ENCODE measurements at places on chromosomes 1 and 21.

- DNase-seq = no peak
Measured at GRCh38 chr1:235327559-235328270, at the start of gene ARID4B. Gene ARID4B (minus strand): TSS chr1:235328179. CDS start chr1:235326919, 1,260 bp downstream.

DNA sequence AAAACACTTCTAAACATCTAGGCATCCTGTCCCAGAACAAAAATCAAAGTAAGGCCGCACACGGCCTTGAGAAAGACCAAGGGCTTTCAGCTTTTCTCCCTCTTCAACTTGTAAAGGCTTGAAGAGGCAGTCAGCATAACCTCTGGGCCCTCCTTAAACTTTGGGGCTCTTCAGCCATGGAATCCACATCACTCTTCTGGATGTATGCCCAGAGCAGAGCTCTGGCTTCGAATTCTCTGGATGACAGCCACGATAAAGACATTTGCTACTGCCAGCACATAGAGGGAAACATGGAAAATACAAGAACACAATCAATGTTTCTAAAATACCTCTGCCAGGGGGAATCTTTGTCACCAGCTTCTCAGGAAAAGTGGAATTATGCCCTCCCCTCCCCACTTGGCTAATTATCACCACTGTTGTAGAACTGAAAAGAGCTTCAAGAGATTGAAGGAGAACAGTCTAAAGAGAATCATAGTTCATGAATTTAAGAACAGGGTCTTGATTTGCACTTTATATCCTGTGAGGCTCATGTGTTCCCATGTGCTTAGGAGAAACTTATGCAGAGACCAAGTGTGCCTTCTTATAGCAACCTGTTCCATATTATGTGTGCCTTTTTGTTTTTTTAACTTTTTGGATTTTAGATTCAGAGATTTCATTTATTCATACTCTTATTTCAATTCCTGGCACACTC is 39.0 kb upstream of the DPT start:
- DNase-seq = no peak

- DNase-seq = no peak
Measured at GRCh38 chr1:171784784-171785183, 3.3 kb downstream of the METTL13 start.

- DNase-seq = no peak
Measured at GRCh38 chr1:58887059-58887458, 103.2 kb upstream of the JUN start.

DNA sequence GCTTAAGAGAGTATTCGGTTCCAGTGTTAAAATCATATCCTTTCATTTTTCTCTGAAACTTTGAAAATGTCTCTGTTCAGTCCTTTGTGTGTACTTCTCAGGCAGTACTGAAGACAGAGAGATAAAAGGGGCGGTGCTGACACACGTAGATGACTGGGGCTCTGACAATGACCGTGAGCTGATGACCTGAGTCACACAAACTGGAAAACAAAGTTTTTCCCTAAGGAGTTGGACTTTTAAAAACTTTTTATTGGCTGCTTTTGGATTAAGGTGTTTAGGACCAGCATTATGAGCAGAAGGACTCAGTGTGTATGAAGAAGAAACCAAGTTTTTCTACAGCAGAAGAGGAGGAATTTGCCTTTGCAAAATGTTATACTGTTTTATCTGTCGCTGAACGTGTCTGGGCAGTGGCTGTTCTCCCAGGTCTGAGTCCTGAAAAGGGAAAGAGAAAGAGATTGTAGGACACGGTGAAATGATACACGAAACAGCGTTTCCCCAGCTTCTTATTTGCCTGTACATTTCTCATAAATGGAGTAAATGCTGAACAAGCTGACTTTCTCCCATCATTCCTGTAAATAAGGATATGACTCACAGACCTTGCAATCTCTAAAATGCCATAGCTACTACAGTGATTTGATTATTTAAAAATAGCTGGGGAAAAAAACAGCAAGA is 51.5 kb downstream of the MAP3K7CL start:
- DNase-seq = no peak

GRCh38 chr1:51344602-51345299 is 14.4 kb upstream of the TTC39A start:
- no peak for DNase-seq

GRCh38 chr1:221698579-221699349 is 43.1 kb downstream of the DUSP10 start:
- no peak for DNase-seq

DNA sequence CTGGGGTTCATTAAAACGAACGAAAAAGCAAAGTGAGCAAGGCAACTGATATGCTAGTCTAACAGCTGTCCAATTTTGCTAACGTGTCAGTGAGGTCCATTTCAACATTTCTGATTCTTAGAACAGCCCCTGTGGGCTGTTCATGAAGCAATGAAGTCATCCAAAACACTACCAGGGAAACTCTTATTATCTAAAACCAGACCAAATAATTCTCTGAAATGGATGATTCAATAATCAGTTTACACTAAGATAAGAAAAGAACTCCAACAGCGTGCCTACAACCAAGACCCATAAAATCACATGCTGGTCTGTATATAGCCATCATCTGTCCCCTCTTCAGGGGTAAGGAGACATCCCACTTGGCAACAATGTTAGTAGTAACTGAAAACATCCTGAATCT is 122.7 kb downstream of the TGFBR3 start:
- DNase-seq = no peak

DNA sequence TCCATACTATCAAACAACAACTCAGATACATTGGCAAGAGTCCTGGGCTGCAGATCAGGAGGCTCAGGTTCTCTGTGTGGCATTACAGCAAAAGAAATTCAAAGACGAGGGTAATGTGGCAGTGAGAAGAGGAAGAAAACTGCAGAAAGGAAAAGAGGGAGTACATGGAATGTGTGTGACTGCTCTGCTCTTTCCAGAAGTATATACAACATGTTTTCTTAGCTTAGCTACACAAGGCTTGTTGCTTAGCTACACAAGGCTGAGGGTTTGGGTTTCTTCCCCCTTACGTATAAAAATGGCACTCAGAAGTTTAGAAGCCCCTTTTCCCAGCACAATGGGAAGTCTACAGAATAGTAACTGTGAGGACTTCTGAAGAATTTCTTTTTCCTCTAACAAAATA is 86.0 kb downstream of the PRRX1 start:
- DNase-seq = no peak

DNA sequence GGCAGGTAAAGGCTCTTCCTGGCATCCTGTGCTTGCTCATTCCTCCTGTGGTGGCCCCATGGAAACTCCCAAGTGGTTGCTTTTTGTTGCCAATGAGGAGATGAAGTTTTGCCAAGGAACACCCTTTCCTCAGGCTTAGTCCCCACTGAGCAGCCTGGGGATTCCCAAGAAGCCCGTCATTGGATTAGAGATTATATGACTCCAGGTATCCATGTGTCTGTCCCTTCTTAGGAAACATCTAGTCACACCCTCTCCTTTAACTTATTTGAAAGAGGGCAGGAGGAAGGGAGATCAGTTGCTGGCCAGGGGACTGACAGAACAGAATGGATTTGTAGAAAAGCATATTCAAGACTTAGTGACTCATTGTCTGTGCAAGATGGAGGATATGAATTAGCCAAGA is 3.8 kb upstream of the LCE3A start:
- DNase-seq = no peak

GRCh38 chr1:53449021-53449420 is 10.2 kb upstream of the DMRTB1 start:
- DNase-seq = no peak

DNA sequence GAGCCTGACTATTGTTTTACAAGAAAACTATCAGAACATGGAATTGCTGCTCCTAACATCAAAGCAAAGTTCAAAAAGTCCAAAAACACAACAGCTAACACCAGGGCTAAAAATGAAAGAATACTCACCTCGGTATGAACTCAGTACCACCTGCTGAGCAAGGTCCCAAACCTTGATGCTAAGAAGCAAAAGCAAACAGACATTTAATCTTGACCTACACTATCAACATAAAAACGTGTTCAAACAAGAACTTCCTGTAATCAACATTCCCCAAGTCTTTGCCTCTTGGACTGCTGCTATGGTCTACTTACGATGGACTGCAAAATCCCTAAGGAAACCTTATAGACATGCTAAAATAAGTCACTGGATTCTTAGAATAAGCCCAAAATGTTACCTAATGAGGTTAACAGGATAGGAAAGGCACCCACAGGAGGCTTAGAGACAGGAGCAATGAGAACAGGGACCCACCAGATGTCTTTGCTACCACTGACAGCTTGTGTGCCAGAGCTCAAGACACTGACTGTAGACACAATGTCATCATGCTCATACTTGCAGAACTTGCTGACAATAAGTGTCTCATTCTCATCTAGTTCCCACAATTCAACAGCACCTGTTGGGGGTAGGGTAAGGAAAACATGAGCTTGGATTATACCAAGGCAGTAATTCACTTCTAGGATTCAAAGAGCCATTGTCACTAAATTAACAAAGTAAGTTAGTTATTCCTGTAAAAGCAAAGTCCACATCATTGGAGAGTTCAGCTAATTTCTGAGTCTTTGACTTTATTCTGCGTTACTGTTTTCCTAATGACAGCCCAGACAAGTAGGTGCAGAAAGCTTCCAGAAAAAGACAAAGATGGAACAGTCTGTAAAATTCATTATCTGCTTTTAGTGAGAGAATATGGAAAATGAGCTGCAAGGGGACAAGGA is 1.8 kb downstream of the WDR77 start:
- DNase-seq = no peak

DNA sequence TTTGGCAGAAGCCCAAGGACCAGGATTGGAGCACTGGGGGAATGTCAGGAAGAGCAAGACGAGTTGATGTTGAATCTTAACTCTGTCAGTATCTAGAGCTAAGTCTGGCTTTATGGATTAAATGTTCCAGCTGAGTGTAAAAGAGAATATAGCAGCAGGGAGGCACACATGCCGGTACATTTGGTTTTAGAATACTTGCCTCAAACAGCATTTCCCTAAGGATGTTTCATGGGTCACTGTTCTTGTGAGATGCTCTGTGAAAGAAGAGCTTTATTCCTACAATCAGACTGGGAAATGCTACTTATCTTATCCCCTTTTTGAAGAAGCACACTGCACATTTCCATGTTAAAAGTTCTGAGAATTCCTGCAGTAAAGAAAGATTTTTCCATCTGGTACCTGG is 440.3 kb upstream of the B3GALT2 start:
- no peak for DNase-seq

DNA sequence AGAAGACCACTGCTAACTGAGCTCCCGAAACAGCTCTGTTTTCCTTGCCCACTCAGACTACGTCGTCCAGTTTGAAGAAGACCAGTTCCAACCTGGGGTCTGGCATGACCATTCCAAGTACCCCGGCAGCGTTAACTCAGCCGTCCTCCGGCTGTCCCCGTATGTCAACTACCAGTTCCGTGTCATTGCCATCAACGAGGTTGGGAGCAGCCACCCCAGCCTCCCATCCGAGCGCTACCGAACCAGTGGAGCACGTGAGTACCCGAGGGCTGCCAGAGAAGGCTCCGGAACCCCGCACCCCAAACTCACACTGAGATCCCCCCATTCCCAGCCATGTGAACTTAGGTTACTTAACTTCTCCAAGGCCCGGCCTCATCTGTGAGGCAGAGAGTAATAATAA is 63.7 kb upstream of the CNTN2 start:
- DNase-seq = no peak

DNA sequence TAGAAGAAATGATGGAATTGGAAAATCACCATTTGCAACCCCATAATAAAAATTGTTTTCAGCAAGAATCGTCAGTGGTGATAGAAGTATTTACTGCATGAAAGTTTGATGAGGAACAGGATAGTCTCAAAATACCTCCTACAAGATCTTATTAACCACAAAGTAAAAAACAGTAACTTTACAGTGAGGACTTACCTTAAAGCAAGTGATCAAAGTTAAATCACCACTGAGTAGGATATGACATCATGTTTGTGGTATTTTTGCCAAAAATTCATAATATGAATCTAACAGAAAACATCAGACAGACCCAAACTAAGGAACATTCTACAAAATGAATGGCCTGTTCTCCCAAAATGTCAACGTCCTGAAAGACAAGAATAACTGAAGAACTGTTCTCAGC is 19.9 kb downstream of the ALDH9A1 start:
- DNase-seq = no peak

DNA sequence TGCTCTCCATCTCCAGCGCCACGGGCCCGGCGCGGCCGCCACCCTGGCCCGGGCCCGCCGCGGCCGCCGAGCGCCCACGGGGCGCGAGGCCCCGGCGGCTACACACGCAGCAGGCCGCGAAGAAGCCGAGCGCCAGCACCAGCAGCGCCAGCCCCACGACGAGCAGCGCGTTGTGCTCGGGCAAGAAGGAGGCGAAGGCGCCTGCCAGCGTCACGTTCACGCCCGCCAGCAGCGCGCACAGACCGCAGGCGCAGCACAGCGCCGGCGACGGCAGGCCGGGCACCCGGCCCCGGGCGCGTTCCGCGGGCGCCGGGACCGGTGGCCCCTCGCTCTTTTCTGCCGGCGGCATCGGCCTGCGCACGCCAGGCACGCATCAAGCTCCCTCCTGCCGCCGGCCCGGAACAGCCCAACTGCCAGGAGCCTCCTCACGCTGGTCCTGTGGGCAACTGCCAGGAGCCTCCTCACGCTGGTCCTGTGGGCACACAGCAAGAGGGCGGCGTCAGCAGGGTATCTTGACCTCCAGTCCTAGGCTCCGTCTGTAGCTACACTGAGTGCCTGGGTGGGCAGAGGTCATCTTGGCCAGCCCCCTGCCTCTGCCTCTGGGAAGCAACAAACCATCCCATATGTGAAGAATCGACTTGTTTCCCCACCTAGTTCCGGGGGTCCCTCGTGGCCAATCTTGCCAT is 18.1 kb downstream of the KNCN start:
- no peak for DNase-seq

GRCh38 chr1:243287652-243288051 is 31.8 kb downstream of the SDCCAG8 start:
- no peak for DNase-seq

DNA sequence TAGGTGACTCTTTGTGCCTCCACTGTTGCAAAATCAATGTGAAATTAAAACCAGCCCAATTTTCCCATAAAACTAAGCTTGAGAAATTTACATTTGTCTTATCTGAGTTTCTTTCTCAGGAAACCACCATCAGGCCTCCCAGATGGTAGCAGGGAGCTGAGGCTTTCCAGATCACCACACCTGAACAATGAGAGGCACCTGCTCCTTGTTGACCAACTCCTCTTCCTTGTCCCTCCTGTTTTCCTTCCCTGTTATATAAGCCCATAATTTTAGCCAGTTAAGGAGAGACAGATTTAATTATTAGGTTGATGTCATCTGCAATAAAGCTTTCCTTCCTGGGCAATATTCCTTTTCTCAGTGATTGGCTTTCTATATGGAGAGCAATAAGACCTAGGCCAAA is 32.0 kb upstream of the C1orf185 start:
- no peak for DNase-seq

GRCh38 chr21:20647607-20648006 is 350.6 kb upstream of the NCAM2 start:
- no peak for DNase-seq

DNA sequence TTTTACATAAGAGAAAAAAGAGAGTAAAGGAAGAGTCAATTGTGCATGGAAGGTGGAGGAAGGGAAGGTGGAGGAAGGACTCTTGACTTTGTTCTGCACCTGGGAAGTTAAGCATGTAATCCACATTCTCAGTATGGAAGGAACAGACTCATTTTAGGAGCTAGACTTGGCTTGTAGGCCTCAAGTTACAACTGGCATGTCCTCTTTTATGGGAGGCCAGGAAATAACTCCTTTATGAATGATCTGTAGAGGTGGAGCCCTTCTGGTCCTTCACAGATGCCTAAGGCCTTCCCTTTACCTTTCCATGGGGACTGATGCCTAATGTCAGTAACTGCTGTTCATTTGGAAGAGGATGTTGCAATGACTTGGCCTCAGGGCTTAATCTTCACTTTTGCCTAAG is 29.4 kb upstream of the CCSAP start:
- no peak for DNase-seq

GRCh38 chr21:24205319-24205718 is 1402.0 kb downstream of the MRPL39 start:
- DNase-seq = no peak
